ENCODE measurements at places on chromosomes 13 and 19. TPM values are rescaled to one million over a fixed set of nuclear protein-coding genes. Genes with fewer than 3 reads are reported as not detected.
A peak's percentile ranks its signal among the peaks of the same experiment; 100 is the strongest.

DNA sequence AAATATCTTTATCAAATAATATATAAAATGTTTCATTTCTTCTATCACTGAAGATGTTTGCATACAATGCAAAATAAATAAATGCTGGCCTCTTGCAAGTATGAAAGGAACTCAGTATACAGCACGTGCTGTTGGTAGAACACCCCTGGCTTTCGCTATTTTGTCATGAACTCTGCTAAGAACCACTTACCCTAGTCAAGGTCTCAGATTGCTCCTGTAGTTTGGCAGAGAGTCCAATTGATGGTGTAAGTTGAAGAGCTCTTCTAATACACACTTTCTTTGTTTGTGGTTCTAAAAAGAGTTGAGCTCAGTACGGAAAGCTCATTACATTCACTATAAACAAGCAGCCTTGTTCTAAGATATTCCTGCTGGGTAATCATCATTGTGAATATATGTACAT lies 1258.9 kb downstream of the EFNB2 start:
- H3K27ac ChIP-seq = no peak overlapping the region
- no peak for DNase-seq
- no peaks in the 10 kb centered on the region for H3K36me3 ChIP-seq
- no peaks in the 10 kb centered on the region for H3K4me1 ChIP-seq
- H3K4me3 ChIP-seq = no peak overlapping the region
- no peaks in the 10 kb centered on the region for H3K27me3 ChIP-seq

DNA sequence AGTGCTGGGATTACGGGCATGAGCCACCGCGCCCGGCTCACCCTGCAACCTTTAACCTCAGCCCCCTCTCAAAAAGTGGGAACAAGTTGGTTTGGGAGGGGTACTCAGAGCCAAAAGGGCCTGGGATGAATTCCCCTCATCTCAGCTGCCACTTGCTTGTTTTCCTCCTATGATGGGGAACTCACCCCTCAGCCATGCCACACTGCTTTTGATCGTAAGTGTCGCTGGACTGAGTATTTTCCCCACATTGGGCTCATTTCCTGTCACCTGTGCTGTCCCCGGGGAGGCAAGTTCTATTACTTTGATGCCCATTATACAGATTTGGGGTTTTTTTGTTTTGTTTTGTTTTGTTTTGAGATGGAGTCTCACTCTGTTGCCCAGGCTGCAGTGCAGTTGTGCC lies 6.5 kb downstream of the R3HDM4 start:
- H3K36me3 ChIP-seq = peaks cover 33% of the 10 kb centered on the region
- DNase-seq = no peak
- peaks cover 7% of the 10 kb centered on the region for H3K4me1 ChIP-seq

Gene NRTN
- 0.99 TPM for total RNA-seq

DNA sequence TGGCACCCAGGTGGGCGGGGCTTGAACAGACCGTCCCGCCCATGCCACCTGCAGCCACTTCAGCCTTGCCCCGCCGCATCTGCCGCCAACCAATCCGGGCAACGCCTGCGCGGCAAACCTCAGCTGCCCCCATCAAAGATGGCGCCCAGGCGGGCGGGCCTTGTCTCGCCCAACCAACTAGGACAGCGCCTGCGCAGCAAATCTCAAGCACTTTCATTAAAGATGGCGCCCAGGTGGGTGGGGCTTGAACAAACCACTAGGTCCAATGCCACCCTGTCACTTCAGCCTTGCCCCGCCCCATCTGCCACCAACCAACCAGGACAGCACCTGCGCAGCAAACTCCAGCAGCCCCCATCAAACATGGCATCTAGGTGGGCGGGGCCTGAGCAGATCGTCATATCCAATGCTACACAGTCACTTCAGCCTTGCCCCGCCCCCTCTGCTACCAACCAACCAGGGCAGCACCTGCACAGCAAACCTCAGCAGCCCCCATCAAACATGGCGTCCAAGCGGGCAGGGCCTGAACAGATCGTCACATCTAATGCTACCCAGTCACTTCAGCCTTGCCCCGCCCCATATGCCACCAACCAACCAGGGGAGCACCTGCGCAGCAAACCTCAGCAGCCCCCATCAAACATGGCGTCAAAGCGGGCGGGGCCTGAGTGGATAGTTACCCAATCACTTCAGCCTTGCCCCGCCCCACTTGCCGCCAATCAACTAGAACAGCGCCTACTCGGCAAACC lies 1.4 kb downstream of the PEG3 start:
- H3K36me3 ChIP-seq = peaks cover 3% of the 10 kb centered on the region
- H3K4me3 ChIP-seq = peak overlapping the region; percentile 77
- H3K27me3 ChIP-seq = no peaks in the 10 kb centered on the region
- peaks cover 16% of the 10 kb centered on the region for H3K4me1 ChIP-seq

DNA sequence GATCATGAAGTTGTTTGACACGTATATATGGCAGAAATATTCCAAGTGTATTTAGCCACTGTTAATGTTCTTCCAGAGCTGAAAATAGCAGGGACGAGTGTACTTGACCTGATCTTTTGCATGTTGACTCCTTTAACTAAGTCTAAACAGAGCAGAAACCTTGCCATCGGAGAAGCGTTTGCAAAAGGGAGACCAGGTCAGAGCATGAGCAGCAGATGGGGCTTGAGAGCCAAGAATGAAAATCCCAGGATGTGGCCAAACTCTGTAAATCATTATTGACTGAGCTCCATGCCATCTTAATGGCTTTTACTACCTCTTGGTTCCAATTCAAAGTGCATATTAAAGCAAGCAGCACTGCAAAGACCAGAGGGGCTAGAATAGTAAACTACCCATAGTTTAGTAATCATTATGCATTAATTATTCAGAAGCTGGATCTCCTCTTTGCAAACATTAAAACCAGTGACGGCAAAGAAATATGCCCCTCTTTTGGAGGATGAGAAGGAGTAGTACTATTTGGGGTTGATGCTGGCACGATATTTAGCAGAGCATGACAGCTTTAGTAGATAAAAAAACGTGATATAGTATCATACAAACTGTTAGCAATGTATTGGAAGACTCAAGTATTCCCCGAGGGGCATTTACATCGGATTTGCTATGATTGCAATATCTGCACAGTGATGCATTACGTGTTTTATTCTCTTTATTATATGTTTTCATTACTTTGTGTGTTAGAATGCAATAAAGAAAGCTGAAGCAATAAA lies 55.7 kb downstream of the FAM216B start:
- H3K27me3 ChIP-seq = no peaks in the 10 kb centered on the region
- DNase-seq = no peak
- H3K4me1 ChIP-seq = no peaks in the 10 kb centered on the region
- H3K36me3 ChIP-seq = no peaks in the 10 kb centered on the region
- no peak overlapping the region for H3K4me3 ChIP-seq

GRCh38 chr13:45143346-45143751 lies 23.0 kb downstream of the GTF2F2 start:
- peak overlapping the region; percentile 6 for H3K27ac ChIP-seq
- H3K27me3 ChIP-seq = no peaks in the 10 kb centered on the region
- no peak for DNase-seq
- H3K36me3 ChIP-seq = peaks cover 4% of the 10 kb centered on the region
- peaks cover 7% of the 10 kb centered on the region for H3K4me1 ChIP-seq

- no peak for DNase-seq
- H3K27ac ChIP-seq = peak overlapping the region; percentile 78
- peaks cover 3% of the 10 kb centered on the region for H3K4me1 ChIP-seq
- H3K4me3 ChIP-seq = peak overlapping the region; percentile 57
These were observed 731 bp downstream of the ZNF558 start for GRCh38 chr19:8831373-8831772.

Gene CHST8
- 3.3 TPM for total RNA-seq

- H3K27ac ChIP-seq = no peak overlapping the region
- H3K4me1 ChIP-seq = peaks cover 15% of the 10 kb centered on the region
- H3K4me3 ChIP-seq = no peak overlapping the region
- DNase-seq = no peak
- no peaks in the 10 kb centered on the region for H3K27me3 ChIP-seq
- no peaks in the 10 kb centered on the region for H3K36me3 ChIP-seq
These were observed 466.7 kb downstream of the TSHZ3 start for GRCh38 chr19:30882411-30883005.

DNA sequence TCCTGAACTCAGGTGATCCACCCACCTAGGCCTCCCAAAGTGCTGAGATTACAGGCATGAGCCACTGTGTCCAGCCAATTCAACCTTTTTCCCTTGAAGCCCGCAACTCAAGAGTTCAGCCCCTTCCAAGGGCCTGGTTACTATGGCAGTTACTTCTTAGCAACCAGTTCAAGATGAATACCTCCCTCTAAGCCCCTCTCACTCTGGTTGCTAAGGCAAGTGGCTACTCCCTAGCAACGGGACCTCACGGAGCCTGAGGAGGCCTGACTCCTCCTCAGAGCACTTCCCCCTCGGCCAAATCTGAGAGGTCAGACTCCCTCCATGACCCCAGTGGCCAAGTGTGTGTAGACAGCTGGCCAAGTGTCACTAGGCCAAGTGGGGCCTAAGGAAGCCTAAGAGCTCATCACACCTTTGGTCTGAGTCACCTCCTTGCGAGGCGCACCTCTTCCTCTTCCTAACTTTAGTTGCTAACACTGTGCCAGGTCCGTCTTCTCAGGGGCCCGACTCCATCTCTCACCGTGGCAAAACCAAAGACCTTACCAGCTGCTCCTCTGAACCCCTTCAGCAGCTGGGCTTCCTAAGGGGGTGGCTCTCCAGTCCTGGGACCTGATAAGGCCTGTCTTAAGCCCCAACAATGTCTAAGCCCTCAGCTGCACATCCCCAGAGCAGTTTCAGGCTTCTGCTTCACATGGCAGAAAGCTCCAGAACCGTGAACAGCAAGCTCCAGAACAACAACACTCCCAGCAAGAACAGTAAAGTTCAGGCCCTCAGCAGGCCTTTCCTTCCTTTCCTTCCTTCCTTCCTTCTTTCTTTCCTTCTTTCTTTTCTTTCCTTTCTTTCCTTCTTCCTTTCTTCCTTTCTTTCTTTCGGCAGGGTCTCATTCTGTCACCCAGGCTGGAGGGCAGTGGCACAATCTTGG lies 9.6 kb downstream of the CD37 start:
- H3K36me3 ChIP-seq = peaks cover 44% of the 10 kb centered on the region
- no peak overlapping the region for H3K27ac ChIP-seq
- no peaks in the 10 kb centered on the region for H3K27me3 ChIP-seq
- DNase-seq = peak; percentile 50

DNA sequence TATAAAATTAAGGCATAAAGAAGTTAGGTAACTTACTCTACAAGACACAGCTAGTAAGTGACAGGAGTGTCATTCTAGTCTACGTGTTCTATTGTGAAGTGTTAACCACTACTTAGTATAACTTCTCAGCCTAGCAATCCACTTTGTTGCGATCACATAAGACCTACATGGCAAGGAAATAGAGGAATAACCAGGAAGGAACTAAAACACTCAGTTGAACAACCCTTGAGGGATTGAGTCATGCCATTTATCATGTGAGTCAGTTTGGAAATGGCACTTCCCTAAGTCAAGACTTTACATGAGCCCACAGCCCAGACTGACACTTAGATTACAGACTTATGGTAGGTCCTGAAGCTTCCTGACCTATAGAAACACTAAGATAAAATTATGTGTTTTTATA lies 279.5 kb upstream of the PCDH20 start:
- H3K4me1 ChIP-seq = no peaks in the 10 kb centered on the region
- no peak overlapping the region for H3K27ac ChIP-seq
- no peak overlapping the region for H3K4me3 ChIP-seq
- DNase-seq = no peak
- no peaks in the 10 kb centered on the region for H3K27me3 ChIP-seq

DNA sequence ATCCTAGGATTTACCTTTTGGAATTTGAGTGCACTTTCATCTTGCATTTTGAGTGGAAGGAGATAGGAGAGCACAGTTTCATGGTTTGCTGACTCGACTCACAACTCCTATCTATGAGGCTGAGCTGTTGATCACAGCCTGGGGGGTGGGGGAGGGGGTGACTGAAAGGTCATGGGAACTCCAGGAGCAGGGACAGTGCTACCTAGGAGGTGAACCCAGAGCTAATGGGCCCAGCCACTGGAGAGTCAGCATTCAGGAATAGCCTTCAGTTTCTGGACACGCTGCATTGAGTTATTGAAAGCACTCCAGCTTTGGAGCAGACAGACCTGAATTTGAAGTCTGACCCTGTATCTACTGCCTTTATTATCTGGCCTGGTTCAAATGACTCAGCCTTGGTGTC lies 339.9 kb downstream of the SLC7A1 start:
- H3K4me1 ChIP-seq = no peaks in the 10 kb centered on the region

- no peak overlapping the region for H3K27ac ChIP-seq
- no peak for DNase-seq
- H3K4me3 ChIP-seq = no peak overlapping the region
- no peaks in the 10 kb centered on the region for H3K4me1 ChIP-seq
- H3K36me3 ChIP-seq = no peaks in the 10 kb centered on the region
These were observed 198.2 kb upstream of the TMTC4 start for GRCh38 chr13:100872761-100873160.

Gene FGF14
- 59.7 TPM for total RNA-seq

DNA sequence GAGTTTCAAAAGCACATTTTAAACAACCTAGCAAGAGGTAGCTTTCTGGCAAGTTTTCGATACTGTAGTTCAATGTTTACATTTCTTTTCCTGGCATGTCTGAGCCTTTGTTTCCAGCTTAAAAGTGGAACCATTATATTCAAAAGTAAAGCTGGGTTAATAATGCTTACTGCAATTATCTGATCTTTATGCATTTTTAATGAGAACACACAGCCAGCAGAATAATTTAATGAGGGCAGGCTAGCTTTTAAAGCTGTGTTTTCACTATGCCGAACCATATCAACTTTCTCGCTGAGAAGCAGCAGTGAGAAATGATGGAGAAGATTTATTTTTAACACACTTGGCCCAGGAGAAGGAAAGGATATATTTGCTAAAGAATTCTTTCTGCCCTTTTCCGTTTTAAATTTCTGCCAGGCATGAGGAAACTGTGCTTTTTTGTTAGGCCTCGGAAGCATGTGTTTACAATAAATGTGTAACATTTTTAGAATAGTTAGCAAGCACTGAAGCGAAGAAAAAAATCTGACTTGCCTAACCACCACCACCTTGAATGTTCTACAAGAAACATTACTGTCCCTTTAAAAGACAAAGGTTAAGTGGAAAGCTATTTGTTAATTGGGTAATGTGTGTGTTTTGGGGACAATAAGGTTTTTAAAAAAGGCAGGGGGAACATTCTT lies 1.0 kb downstream of the MBNL2 start:
- DNase-seq = no peak
- H3K4me1 ChIP-seq = peaks cover 14% of the 10 kb centered on the region
- peak overlapping the region; percentile 82 for H3K4me3 ChIP-seq
- H3K36me3 ChIP-seq = no peaks in the 10 kb centered on the region
- H3K27ac ChIP-seq = peak overlapping the region; percentile 96

Gene EFNB2
- 37.9 TPM for total RNA-seq

GRCh38 chr19:44644402-44645016 lies 799 bp downstream of the PVR start:
- peaks cover 6% of the 10 kb centered on the region for H3K4me1 ChIP-seq
- no peak overlapping the region for H3K27ac ChIP-seq
- peak overlapping the region; percentile 62 for H3K4me3 ChIP-seq
- DNase-seq = peak; percentile 68
- no peaks in the 10 kb centered on the region for H3K27me3 ChIP-seq

Gene ATP4A
- total RNA-seq = not detected

GRCh38 chr19:31233295-31233800 lies 115.9 kb downstream of the TSHZ3 start:
- no peak overlapping the region for H3K4me3 ChIP-seq
- no peaks in the 10 kb centered on the region for H3K27me3 ChIP-seq
- no peak overlapping the region for H3K27ac ChIP-seq
- H3K36me3 ChIP-seq = no peaks in the 10 kb centered on the region
- no peak for DNase-seq
